ENCODE measurements at places on chromosomes 1 and 21.

DNA sequence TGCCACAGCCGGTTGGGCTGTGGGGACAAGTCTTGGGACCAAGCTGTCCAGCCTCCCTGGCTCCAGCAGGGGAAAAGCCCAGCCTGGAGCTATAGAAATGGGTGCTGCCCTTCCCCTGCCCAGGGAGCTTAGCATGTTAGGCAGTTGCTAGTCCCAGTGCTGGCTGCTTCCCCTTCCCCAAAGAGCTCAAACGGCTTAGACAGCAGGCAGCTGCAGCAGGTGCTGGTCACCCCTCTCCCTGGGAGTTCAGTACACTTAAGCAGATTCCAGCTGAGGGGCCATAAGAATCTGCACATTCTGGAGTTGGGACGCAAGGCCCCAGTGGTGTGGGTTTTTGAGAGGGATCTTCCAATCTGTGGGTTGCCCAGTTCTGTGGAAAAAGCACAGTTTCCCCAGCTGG is 11.1 kb upstream of the REG4 start:
- no peak for ATAC-seq

- ATAC-seq, result no peak
These were observed 83.4 kb upstream of the ABCD3 start for GRCh38 chr1:94334764-94335163.

- ATAC-seq, result no peak
These were observed 24.8 kb upstream of the AVPR1B start for GRCh38 chr1:206142011-206142410.

GRCh38 chr1:205344066-205344928 is 12.4 kb downstream of the KLHDC8A start:
- ATAC-seq, result peak; percentile 34

- ATAC-seq, result no peak
These were observed 15.5 kb downstream of the DIPK1A start for GRCh38 chr1:92945748-92946270.

GRCh38 chr1:161885003-161885402 is 118.9 kb downstream of the ATF6 start:
- ATAC-seq, result no peak

DNA sequence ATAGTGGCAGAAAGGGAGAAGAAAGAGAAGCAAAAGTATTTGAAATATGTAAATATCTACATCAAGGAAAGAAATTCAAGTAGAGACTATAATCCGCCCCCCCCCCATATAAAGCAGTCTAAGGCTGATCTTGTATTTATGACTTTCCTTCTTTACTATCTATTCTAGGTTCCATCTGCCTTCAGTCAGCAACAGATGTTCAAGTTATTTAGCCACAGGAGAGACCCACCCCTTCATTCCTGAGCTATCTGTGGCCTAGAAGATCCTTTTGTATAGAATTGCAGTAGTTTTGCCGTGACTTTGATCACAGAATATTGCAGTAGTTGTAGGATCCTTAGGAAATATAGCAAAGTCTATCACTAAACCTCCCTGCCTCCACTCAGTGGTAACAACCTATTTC is 10.7 kb upstream of the BSDC1 start:
- ATAC-seq, result no peak

Measured in gastroesophageal sphincter (tissue), 4 donors.